Stimulated activated CD8-positive, alpha-beta memory T cell treated with anti-CD3 and anti-CD28 coated beads, Interleukin-15, amount 100 ng/mL, for 4 hours (primary cell): ENCODE measurements at places on chromosomes 3 and 15.

- DNase-seq = no peak
These were observed 251.0 kb downstream of the ROBO1 start for GRCh38 chr3:79516795-79517194.

DNA sequence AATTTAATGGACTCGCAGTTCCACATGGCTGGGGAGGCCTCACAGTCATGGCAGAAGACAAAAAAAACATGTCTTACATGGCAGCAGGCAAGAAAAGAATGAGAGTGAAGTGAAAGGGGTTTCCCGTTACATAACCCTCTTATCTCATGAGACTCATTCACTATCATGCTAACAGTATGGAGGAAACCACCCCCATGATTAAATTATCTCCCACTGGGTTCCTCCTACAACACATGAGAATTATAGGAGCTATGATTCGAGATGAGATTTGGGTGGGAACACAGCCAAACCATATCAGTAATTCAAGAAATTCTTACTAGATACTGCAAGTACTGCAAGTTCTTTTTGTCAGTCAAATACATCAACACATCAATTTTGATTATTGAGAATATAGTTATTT is 311.4 kb upstream of the SLITRK3 start:
- no peak for DNase-seq

- no peak for DNase-seq
These were observed 200.4 kb downstream of the NR1D2 start for GRCh38 chr3:24145481-24145880.

- no peak for DNase-seq
These were observed 53.7 kb downstream of the TPRG1 start for GRCh38 chr3:189225431-189225830.

GRCh38 chr3:12926660-12927059 is 85.3 kb upstream of the RPL32 start:
- DNase-seq = no peak

DNA sequence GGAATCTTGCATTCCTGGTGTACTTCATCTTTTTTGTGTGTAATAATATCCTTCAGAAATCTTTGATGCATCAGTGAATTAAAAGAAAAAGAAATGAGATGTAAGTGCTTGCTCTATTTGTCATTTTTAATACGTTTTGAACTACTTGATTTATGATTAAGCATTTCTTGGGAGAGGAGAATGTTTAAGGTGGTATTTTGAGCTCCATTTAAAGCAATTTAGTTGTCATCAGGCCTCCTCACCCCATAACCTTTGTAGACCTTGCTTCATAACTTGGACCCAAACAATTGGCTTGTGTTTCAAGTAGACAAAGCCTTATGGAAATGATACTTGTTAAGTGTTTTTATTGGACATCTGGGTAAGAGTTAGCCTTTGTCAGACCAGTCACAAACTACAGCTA is 87.1 kb upstream of the VEPH1 start:
- DNase-seq = no peak
